ENCODE measurements at places on chromosomes 6 and 20.

GRCh38 chr20:4740774-4741431 lies 19.2 kb downstream of the PRND start:
- no peak for DNase-seq

- no peak for DNase-seq
These were observed 25.1 kb upstream of the TRIM26 start for GRCh38 chr6:30238178-30238795.

DNA sequence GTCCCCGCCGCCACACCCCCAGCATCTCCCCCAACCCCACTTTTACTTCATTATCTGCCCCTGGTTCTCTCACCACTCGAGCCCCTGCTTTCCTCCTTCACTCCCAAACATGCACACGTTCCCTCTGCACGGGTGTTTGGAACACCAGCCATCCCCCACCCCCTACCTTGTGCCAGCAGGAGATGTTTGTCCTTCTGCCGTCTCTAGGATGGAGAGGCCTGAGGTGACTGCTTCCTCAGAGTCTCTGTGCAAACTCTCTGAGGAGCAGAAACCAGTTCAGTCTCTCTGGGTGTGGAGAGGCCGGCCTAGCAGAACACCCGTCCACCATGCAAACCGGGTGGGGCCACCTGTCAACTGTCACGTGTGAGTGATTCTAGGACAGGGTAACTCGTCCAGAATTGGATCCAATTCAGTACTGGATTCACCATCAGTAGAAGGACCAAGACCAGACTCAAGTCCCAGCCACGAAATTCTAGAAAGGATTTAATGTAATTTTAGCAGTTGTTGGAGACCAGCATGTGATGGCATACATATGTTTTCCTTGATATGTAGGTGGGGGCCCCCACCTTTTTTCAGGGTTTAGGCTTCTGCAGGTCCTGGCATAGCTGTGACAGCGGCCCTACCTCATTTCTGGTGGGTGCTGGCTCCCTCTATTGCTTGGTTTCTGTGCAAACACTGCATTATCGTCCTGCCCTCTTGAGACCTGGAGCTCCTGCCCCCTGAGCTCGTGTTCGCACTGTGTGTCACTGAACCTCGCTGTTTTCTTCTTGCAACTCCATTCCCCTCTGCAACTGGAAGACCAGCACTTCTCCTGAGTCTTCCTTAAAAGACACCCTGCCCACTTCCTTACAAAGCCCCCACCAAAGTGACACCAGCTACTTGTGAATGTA lies at the start of gene RAET1E:
Gene RAET1E, minus strand, starts transcription at position 259 of the 890 bp plus-strand sequence. CDS start 7,212 bp downstream, outside the sequence.
- no peak for DNase-seq

DNA sequence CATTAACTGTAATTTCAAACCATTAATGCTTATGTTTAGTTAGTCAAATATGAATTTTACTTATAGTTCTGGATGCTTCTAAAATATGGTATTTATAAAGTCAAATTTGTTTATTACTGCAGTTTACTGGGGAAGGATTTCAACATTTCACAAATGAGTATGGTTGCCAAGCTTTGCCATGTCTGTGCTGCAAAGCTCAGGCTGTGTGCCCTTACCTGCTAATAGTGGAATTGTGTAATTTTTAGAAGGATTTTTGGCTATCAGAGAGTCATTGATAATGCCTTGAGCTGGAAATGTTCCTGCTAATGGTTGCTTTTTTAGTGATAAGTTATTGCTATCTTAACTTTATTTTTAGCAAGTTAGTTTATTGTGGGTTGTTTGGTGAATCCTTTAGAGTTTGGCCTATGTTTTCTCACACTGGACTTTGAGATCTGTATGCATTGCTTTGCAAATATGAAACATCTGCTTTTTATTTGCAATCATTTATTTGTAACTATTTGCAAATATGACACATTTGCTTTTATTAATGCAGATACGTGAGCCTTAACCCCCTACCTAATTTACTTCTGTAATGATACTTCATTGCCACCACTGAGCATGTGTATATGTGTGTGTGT lies 105.8 kb downstream of the CD109 start:
- DNase-seq: no peak

- no peak for DNase-seq
These were observed 28.1 kb upstream of the ARFGEF2 start for GRCh38 chr20:48893374-48893773.

- no peak for DNase-seq
These were observed 369.0 kb downstream of the THBS2 start for GRCh38 chr6:168884646-168885086.

- no peak for DNase-seq
These were observed 198.9 kb downstream of the SYNDIG1 start for GRCh38 chr20:24668384-24668702.

DNA sequence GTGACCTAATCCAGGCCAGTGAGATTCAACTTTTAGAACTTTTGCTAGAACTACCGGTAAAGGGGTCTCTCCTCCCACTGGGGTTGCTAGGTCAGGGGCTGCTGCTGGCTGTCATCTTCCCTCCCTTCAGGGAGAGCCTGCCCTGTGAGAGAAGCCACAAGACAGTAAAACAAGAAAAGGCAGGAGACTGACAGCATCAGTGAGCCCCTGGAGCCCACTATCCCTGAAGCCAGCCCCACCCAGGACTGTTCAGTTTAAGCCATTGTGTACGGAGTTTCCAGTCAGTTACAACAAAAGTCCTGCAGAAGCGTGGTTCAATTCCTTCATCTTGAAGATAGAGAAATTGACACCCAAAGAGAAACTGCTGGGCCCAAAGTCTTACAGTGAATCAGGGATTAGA lies 7.9 kb upstream of the BMP7 start:
- DNase-seq: no peak

GRCh38 chr6:128827675-128828464 lies 55.1 kb upstream of the LAMA2 start:
- DNase-seq: peak; percentile 17

- no peak for DNase-seq
These were observed 8.3 kb downstream of the B4GALT5 start for GRCh38 chr20:49705358-49705757.

DNA sequence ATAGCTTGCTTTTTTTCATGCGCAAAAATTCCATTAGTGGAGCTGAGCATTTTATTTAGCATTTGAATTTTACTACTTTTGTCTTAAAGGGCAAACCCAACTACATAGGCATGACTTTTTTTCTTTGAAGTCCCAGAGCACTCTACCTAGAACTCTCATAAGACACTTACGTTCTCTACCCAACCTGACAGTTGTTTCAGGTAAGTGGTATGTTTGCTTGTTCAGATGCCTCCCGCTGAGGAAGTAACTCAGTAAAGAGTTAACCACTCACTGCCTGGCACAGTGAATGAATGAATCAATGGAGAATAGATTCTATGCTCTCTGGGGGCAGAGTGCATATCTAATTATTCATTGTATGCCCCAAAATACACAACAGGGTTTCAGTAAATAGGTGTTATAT lies 212.3 kb upstream of the PRDM1 start:
- DNase-seq: no peak

DNA sequence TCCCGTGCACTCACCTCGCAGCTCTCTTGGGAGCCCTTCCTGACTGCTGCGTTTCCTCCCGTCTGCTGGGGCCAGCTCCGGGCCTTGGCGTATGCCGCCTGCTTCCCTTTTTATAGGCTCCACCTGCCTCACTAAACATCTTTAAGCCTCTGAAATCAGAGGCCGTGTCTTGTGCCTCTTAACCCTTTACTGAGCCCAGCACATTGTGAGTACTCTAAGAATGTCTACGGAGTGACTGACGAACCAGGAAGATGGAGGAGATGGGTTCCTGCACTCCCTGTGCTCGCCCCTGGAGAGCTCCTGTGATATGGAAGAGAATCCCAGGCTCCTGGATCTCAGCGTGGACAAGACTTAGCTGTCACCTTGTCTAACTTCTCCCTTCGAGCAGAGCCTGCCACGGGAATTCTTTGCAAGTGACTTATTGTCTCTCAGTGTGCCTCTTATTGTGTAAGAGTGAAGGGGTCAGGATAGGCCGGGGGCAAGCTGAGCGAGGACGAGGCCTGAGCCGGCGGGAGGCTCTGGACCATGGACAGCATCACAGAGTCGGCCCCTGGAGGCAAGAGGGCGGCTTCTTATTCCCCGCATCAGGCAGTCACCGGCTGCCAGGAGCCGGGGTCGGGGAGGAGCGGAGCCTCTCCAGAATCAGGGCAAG lies 70.9 kb upstream of the CCDC167 start:
- DNase-seq: no peak

GRCh38 chr6:142187209-142187608 lies 40.1 kb downstream of the VTA1 start:
- DNase-seq: no peak

- no peak for DNase-seq
These were observed 31.3 kb downstream of the BICRAL start for GRCh38 chr6:42813074-42813645.

DNA sequence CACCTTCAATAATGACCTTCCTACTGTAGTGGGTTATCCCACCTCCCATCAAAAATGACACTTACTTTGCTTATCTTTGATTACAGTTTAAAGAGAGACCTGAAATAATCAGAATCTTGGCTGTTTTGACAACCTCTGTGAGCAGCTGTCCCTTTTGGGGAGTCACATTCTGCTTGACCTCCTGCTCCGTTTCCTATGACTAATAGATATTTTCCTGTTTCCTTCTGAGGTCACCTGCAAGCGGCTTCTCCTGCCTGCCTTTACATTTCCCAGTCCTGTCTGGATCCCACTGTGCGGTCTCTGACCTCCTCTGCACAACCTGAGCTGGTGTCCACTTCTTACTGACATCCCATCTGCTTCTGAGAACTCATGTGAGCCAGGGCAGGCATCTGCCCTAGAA lies 54.2 kb downstream of the TRAM2 start:
- no peak for DNase-seq

GRCh38 chr6:111624401-111625098 lies 18.9 kb upstream of the TRAF3IP2 start:
- DNase-seq: no peak

- DNase-seq: no peak
These were observed 769.2 kb upstream of the DEFB115 start for GRCh38 chr20:30487947-30488926.

DNA sequence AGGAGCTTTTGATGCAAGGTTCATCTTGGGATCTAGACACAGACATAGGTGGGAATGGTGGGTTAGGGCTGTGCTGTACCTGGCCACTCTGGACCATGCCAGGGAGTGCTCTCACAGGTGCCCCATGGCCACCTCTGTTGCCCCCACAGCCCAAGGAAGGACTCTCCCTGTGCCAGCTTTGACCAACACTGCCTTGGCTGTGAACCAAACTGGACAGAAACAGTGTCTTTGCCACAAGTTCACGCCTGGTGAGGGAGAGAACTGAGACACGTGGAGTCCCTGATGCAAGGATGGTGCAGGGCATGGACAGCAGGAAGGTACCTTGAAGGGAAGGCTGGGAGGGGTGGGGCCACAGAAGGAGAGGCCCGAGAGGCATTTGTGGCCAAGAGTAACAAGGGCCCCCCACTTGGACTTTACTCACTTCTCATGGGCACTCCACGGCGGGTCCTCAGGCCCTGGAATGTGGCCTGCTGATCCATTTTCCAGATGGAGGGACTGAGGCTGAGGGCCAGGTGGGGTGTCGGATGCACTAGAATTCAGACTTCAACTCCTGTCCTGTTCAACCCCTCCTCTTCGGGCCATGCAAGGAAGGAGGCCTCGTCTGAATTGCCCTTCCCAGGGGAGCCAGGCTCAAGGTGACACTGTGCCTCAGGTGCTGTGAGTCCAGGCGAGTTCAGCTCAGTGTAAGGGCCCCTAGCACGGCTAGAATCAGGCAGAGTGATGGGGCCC lies 103.3 kb downstream of the YTHDF1 start:
- no peak for DNase-seq

GRCh38 chr6:20205722-20206161 lies 6.5 kb downstream of the MBOAT1 start:
- no peak for DNase-seq

GRCh38 chr6:79157961-79158644 lies 76.4 kb downstream of the HMGN3 start:
- DNase-seq: no peak

GRCh38 chr20:8074931-8075330 lies 55.4 kb upstream of the TMX4 start:
- no peak for DNase-seq

- peak; percentile 95 for DNase-seq
These were observed 259.1 kb downstream of the HDGFL1 start for GRCh38 chr6:22828179-22829062.
